ENCODE measurements at places on chromosomes 16 and 17.

- no peak for DNase-seq
Measured at GRCh38 chr17:18910326-18910725, 41.6 kb upstream of the SLC5A10 start.

- no peak for DNase-seq
Measured at GRCh38 chr16:63458846-63459245, 1422.6 kb upstream of the CDH8 start.

DNA sequence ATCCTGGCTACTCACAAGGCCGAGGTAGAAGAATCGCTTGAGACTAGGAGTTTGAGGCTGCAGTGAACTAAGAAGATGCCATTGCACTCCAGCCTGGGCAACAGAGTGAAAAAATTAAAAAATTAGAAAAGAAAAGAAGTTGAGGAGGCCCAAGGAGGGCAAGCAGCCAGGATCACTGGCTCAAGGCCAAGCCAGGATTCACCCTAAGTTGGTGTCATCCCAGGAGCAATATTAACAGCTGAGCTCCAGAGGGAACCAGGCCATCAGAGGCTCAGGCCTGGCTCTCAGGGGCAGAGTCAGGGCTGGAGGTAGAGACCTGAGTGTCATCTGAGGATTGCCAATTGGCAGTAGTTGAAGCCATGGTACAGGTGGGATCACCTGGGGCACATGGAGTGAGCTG, 20.7 kb downstream of the DRC3 start:
- no peak for DNase-seq

DNA sequence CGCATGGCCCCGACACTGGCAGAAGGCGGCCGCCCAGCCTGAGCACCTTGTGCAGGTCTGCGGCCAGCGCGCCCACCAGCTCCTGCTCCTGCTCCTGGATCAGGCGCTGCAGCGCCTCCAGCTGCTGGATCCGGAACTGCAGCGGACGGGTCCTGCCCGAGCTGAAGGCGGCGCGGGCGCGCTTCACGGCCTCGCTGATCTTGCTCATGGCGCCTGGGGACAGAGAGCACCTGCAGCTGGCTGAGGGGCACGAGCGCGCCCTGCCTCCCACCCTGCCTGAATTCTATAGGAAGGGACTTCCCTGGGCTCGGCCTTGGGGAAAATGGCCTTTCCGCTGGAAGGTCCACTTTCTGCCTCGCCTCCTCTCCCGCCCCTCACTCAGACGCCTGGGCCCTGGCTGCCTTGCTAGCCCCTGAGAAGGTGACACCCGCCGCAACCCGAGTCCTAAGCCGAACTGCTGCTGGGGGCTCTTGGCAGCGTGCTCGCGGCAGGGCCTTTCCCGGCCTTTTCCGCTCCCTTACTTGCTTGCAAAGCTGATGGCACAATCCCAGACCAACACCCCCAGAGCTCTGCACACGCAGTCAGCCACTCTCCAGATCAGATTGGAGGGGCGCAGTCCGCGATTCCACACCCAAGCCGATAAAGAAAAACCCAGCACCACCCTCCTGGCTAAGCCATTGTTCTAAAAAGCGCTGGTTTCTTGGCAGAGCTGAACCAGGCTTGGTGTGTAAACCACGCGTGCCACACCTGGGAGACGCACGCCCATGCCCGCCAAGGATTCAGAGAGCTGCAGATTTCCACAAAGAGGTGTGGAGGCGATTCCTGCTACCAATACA, 3.0 kb downstream of the ALDH3A1 start:
- DNase-seq = peak; percentile 91

- no peak for DNase-seq
Measured at GRCh38 chr16:76985392-76986045, 205.5 kb upstream of the MON1B start.

DNA sequence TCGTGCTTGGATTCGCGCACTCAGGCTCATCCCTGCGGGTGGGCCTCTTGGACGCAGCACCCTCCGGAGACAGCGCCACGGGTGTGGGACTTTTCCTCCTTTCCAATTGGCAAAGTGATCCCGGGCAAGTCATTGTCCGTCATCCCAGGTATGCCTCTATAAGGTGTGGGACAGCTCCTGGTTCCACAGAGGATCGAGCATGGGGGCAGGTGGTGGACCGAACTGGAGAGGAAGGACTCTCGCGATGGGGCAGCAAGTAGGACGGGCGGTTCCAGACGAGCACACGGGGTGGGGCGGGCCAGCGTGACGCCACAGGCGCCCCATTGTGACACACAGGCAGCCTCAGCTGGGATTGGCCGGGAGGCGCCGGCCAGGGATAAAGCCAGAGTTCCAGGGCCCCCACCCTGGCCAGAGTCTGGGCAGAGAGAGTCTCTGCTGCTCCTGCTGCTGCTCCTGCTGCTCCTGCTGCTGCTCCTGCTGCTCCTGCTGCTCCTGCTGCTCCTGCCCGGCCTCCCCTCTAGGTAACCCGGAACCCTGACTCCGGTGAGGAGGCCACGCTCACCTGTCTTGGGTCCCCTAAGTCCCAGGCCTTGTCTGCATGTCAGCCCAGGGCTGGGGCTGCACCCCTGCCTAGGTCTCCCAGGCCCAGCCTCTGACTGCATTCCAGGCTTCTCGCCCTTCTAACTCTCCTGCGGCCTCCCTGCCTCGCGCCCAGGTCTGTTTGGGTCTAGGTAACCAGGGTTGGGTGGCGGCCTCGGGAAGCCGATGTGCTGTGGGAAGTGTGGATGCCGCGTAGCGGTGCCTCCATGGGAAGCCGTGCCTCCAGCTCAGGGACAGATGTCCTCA, 38.5 kb upstream of the SLC47A1 start:
- DNase-seq = no peak

DNA sequence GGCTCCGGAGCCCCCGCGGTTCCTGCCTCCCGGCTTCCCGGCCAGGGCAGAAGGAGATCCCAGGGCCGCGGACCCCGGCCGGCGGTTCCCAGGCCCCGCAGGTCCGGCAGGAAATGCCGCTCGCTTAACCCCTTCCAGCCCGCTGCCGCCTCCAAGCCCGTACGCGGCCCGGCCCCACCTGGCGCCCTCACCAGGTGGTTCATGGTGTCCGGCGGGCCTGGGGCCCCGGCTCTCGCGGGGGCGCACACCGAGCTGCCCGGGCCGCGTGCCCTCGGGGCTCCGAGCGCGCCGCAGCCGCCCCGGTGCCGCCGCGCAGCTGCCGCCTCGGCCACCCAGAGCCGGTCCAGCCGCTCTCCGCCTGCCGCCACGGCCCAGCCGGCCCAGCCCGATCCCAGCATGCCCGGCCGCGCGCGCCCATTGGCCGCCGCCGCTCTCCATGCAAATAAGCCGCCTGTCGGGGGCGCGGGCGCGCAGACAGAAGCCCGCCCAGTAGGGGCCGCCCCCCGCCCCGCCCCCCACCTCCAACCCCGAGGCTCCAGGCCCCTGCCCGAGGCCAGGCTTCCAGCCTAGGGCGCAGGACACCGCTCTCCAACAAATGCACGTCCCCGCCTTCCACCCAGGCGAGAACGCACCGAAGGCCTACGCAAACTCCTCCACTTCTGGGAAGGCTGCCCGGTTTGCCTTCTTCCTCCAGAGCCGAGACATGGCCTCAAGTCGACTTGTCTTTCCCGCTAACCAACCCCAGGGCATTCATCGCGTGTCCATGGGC, at the start of gene BCAR1:
Gene BCAR1 (minus strand): TSS at position 345 of the 769 bp plus-strand sequence. CDS start 142 bp downstream, at position 203.
- DNase-seq = no peak

GRCh38 chr16:3101018-3101840, 2.1 kb upstream of the ZSCAN10 start:
- peak; percentile 36 for DNase-seq

GRCh38 chr16:67415872-67416793, at the start of gene ZDHHC1:
Gene ZDHHC1, minus strand, starts transcription at chr16:67416477. Its CDS starts 8,702 bp downstream, at chr16:67407775.
- peak; percentile 60 for DNase-seq

DNA sequence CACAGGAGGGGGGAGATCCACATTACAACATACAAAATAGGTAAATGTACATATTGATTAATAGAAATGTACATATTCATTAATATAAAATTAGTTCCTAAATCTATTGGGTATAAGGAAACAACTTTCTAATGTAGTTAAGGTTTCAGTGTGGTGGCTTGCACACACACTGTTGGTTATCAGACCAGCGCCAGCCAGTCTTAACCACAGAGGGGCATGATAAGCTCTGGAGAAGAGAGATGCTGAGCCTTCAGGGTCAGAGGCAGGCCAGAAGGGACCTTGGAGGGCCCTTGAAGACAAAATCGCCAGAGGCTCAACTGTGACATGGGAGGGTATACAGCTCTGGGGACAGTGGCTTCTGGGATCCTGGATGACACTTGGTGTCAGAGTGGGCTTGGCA, 10.9 kb upstream of the ZFP90 start:
- no peak for DNase-seq

DNA sequence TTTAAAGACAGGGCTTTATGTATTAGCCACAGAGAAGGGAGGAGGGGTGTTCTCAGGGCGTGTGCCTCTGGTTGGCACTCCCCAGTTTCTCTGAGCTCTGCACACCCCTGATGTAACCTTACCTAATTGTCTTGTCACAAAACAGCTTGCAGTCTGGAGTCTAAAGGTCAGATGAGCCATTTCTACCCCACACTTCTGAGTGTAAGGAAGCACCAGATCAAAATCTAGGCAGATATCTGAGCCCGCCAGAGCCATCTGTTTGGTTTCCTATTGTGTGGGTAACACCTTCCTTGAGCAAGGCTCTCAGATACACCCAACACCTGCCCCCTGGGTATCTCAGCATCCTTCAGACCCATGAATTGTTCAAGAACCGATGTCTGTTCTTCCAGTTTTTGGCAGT, 15.5 kb downstream of the CDH1 start:
- peak; percentile 14 for DNase-seq

Measured in stimulated activated CD4-positive, alpha-beta T cell treated with anti-CD3 and anti-CD28 coated beads, Interleukin-4, amount 100 ng/mL, for 1 hour (primary cell).